ENCODE measurements at places on chromosomes 3 and 15. TPM values are rescaled to one million over a fixed set of nuclear protein-coding genes. Genes with fewer than 3 reads are reported as not detected.

- H3K27ac ChIP-seq: no peak overlapping the region
- H3K4me1 ChIP-seq: no peaks in the 10 kb centered on the region
- DNase-seq: no peak
- no peak overlapping the region for H3K4me3 ChIP-seq
- H3K27me3 ChIP-seq: no peaks in the 10 kb centered on the region
Observed at GRCh38 chr3:117903226-117903625, 1131.4 kb downstream of the IGSF11 start.

- H3K36me3 ChIP-seq: no peaks in the 10 kb centered on the region
- no peak for DNase-seq
- no peak overlapping the region for H3K4me3 ChIP-seq
- H3K4me1 ChIP-seq: no peaks in the 10 kb centered on the region
- H3K27ac ChIP-seq: peak overlapping the region; percentile 34
Observed at GRCh38 chr3:27319847-27320526, 49.2 kb downstream of the NEK10 start.

ITIH3 gene
- total RNA-seq: 0.88 TPM

- no peaks in the 10 kb centered on the region for H3K36me3 ChIP-seq
- no peak for DNase-seq
- H3K4me3 ChIP-seq: no peak overlapping the region
- H3K27me3 ChIP-seq: no peaks in the 10 kb centered on the region
- H3K27ac ChIP-seq: no peak overlapping the region
Observed at GRCh38 chr3:52311576-52312119, 4.5 kb upstream of the DNAH1 start.

GRCh38 chr3:34872406-34872805 lies 766.9 kb upstream of the ARPP21 start:
- no peaks in the 10 kb centered on the region for H3K4me1 ChIP-seq
- no peak for DNase-seq
- no peaks in the 10 kb centered on the region for H3K36me3 ChIP-seq
- H3K27ac ChIP-seq: no peak overlapping the region
- H3K27me3 ChIP-seq: no peaks in the 10 kb centered on the region

GRCh38 chr3:197748597-197749314 lies 927 bp upstream of the FYTTD1 start:
- H3K4me1 ChIP-seq: no peaks in the 10 kb centered on the region
- peak overlapping the region; percentile 97 for H3K27ac ChIP-seq
- H3K27me3 ChIP-seq: no peaks in the 10 kb centered on the region
- no peaks in the 10 kb centered on the region for H3K36me3 ChIP-seq
- no peak for DNase-seq

DNA sequence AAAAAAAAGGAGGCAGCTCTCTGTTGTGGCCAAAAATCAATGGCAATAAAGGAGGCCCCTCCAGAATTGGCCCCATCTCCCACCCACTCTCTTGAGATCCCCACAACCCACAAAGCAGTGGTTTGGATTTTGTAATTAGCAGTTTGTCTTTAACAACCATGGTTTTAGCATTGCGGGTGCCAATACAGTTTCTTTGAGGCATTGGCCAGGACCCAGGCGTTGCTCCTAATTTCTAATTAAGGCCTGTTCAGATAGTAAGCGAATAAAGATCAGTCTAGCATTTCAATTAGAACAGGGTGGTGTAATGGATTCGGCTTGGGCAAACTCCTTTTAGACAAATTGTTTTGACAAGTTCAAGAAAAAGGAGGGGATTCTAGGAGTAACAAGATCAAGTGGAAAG lies 23.6 kb upstream of the UACA start:
- H3K36me3 ChIP-seq: no peaks in the 10 kb centered on the region
- H3K27me3 ChIP-seq: no peaks in the 10 kb centered on the region
